ENCODE measurements at places on chromosomes 12 and 14.

- DNase-seq, result no peak
Observed at GRCh38 chr14:69374235-69374634, 23.9 kb downstream of the ERH start.

DNA sequence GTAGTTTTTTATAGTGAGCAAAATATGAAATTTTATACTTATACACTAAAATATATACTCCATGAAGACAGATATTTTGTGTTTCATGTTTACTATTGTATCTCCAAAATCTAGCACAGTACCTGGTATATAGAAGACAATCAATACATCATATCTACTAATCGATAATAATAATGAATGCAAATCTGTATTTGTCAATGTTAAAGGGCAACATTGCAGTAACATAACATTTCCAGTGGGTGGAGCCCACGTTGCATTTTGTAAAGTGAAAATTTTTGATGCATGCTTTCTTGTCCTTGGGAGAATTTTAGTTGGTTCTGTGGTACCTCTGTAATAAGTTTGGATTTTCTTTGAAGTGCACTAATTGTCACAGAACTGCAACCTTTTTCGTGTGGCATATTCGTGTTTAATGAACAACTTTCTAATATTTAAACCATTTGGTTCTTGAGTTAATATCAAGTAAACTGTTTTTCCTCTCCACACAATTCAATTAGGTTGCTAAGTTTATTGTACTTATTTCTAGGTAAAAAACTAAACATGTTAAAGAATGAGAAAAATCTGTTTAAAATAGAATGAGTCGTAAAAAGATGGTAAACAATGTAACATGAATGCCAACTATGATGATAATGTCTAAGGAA lies 47.4 kb downstream of the AVPR1A start:
- DNase-seq, result no peak

DNA sequence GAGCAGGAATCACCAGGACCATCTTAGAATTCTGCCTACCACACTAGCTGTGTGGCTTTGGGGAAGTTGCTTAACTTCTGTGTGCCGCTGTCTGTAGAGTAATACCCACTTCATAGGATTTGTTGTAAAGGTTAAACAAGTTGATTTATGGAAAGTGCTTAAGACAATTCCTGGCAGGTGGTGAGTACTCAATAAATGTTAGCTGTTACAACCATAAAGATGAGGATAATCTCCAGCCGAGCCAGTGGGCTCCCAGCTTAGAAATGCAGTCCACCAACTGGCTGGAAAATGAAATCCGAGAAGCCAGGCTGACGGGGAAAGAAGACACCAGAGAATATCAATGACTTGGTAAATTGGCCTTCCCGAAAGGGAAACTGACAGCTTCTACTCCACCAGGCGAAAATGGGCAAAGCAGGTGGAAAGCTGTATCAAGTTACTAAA lies 173.5 kb downstream of the CHST11 start:
- no peak for DNase-seq

- peak; percentile 25 for DNase-seq
Observed at GRCh38 chr12:130961921-130962451, 8.3 kb downstream of the ADGRD1 start.

GRCh38 chr12:41536813-41537490 lies 348.8 kb downstream of the PDZRN4 start:
- no peak for DNase-seq

DNA sequence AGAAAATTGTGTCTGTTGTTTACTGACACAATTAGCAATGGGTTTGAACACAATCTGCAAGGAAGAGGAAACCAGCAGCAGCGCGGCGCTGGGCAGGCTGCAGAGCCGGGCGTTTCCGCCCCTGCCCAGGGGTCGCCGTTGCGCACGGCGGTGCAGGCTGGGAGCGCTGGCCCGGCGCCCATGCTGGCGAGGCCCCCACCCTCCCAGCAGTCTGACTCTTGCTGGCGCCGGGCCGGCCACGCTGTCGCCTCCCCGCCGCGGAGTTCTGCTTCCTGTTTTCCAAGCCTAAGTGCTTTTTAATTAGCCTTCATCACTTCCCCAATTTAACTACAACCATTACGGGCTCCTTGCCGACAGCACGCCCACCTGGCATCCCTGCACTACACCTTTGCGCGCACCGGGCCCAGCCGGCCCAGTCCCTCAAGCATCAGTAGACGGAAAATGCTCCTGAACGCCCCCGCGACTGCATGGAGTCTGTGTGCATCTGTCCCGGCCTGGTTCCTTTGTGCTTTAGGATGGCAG lies 212.1 kb downstream of the GXYLT1 start:
- DNase-seq, result peak; percentile 28

DNA sequence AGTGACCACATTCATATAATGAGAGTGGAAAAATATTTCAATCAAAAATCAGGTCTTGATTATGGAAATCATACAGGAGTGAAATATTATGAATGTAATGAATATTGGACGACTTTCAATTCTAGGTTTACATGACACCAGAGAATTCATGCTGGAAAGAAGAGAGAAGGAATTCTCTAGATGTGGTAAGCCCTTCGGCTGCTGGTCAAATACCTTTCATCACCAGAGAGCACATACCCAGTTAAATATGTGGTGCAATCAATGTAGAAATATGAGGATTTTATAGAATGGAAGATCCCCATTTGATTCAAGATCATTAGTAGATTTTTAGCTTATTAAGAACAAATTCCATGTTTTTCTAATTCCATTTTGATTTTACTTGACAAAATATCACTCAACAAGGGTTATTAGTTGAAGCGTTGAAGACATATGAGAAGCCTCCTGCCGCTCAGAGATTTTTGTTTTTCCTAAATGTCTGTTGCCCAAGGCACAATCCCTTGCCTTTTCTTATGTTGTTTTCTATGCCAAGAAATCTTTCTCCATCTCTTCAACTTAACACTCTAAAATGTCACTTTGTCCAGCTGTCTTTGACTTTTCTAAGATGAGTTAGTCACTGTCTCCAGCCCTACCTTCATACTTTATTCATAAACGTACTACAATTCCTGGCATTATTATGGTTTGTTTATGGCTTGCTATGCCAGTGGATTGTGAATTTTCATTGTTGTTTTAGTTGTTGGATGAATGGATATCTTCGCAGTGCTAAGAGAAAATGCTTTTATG lies 72.8 kb upstream of the ZDHHC17 start:
- no peak for DNase-seq

- DNase-seq, result no peak
Observed at GRCh38 chr14:63478010-63478409, 65.2 kb downstream of the PPP2R5E start.

- DNase-seq, result no peak
Observed at GRCh38 chr12:26867080-26867479, 34.1 kb upstream of the ITPR2 start.

DNA sequence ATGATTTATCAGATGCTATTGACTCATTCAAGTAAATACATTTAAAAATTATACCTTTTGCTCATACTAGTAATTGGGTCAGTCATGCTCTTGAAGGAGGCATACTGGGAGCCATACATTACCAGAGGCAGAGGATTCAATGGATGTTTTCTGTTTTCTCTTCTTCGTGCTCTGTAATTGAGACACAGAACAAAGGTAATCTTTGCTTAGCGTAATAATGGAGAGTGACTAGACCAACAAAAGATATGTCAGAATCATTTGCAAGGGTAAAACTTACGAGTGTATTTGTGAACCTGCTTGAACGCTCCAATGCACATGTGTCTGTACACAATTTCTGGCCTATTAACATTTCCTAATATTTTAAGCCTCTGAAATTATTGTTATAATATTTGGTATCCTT lies 296.4 kb downstream of the FOXG1 start:
- no peak for DNase-seq

GRCh38 chr12:45483571-45483970 lies 245.9 kb upstream of the ARID2 start:
- no peak for DNase-seq

- no peak for DNase-seq
Observed at GRCh38 chr14:65565948-65566347, 153.4 kb downstream of the FUT8 start.

- DNase-seq, result no peak
Observed at GRCh38 chr12:58346032-58346632, 404.8 kb downstream of the ATP23 start.

GRCh38 chr12:5561057-5561456 lies 129.1 kb downstream of the NTF3 start:
- DNase-seq, result no peak

DNA sequence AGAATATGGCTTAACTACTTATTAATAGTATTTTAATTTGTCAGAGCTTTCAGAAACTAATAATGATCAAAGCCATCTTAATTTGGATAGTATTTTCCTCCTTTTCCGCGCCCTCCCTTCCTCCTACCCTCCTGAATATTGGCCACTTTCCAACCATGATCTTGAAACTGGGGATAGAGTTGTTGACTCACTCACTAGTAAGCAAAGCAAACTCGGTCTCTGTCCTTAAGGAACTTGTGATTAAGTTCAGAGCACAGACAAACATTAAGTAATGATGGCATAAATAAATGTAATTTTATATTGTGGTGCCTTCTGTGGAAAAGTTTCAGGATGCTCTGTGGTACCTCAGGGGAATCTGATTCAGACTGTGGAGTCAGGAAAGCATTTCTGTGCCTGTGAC lies 75.7 kb downstream of the LRRK2 start:
- no peak for DNase-seq

- no peak for DNase-seq
Observed at GRCh38 chr14:88934351-88934806, 109.9 kb downstream of the TTC8 start.

DNA sequence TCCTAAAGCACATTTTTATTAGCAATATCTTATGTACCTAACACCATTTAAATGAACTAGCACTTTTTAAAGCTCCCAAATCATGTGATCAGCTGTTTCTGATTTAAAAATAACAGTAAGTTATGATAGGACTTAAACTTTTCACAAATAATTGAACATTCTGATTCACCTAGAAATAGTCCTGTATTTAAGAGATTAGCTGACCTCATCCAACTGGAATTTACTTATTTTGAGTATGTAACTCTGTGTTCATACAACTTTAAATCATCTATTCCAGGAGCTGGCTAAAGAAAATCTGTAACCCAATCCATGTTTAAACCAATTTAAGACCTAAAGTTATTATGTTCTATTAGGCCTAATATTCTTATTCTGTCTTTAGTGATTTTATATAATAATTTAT lies 184.3 kb downstream of the CCDC91 start:
- no peak for DNase-seq

DNA sequence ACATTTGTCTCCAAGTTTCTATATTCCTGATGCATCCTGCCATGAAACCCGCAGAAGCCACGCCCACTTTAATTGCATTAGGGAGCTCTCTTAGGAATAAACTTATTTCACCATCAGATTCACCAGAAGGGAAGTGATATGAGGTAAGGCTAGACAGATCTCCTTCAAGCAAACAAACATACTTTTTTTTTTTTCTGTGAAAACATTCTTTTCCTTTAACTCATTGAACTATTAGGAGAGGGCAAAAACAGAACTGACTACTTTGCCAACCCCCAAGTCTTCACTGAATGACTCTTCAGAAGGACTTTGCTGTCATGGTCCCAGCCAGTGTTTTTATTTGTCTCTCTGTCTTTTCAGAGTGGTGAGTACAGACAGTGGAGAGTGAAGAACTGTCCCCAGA lies 48.4 kb downstream of the GTF2A1 start:
- DNase-seq, result no peak

GRCh38 chr12:78697817-78698415 lies 166.7 kb upstream of the SYT1 start:
- no peak for DNase-seq

GRCh38 chr12:69834147-69834546 lies 9.1 kb downstream of the MYRFL start:
- DNase-seq, result no peak

DNA sequence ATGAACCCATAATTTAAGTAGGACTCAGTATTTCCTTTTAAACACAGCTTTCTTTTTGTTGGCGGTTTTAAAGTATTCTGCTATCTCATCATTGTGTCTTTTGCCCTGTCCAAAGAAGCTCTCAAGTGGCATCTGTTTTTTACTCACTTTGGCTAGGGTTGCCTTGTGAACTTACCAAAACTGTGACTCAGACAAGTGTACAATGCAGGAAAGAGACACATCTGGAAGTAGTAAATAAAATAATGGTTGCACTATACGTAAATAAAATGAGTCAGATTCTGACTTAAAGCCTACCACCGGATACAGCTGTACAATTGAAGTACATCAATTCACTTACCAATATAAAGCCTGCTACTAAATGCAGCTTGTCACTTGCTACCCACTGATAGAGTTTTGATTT lies 619.2 kb upstream of the LRFN5 start:
- no peak for DNase-seq

- DNase-seq, result no peak
Observed at GRCh38 chr12:26713885-26714383, 119.1 kb downstream of the ITPR2 start.

DNA sequence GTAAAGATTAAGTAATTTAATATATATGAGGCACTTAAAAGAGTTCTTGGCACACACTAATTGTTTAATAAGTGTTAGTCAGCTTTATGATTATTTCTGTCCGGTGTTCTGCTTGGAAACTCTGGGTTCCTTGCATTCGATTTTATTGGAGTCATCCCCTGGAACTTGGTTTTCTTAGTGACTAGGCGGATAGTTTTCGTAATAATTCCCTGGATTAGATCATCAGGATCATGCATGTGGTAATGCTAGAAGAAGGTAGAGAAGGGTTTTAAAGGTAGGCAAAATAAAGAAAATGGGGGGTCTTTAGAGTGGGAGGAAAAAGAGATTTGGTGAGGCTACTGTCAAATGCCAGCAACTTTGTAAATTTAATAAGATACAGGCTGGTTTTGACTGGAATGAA lies 88.4 kb downstream of the MYF5 start:
- no peak for DNase-seq

DNA sequence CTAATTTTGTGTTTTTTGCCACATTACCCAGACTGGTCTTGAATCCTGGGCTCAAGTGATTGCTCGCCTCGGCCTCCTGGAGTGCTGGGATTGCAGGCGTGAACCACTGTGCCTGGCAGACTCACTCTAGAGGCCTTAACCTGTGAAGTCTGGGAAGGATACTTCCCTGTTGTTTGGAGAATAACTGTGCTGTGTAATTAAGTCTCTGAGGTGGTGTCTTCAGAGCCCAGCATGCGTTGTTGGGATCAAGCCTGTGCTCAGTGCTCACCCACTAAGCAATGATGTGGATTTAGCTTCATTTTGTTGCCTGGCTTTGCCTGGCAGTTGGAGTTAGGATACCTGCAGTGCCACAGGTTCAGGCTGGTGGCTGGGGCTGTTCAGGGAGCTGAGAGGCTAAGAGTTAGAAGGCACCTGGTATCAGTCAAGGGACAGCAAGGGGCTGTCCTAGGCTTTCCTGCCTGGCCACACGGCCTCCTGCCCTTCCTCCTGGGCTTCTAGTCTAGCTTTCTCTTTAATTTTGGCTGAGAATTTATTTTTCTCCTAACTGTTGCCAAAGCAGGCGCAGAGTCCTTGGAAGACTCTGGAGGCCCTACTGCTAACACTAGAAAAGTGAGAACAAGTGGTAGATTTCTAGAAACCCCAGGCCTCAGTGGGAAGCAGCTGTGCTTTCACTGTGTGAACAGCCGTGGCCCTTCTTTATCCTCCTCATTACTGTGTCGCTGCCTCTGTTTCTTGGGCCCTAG lies 38.5 kb downstream of the EP400 start:
- no peak for DNase-seq

GRCh38 chr12:68871921-68872320 lies 61.0 kb downstream of the CPM start:
- no peak for DNase-seq

GRCh38 chr12:7091660-7092228 lies 501 bp downstream of the C1R start:
- DNase-seq, result peak; percentile 22

GRCh38 chr12:67892259-67893021 lies 96.8 kb upstream of the IFNG-AS1 start:
- no peak for DNase-seq

Data from transverse colon (tissue), 4 donors.